ENCODE measurements at places on chromosomes 4 and X.

DNA sequence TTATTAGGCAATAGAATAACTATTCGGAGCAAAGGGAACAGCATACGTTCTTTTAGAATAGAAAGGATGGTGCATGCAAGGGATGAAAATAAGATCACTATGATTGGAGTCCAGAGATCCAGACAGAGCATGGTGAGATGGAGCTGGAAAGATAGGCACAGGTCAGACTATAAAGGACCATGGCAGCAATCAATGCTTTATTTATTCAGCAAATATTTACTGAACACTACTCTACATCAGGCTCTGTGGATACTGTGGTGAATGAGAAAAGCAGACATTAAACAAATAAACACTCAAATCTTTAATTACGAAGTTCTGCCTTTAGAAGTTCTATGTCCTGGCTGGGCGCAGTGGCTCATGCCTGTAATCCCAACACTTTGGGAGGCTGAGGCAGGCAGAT, 44.7 kb upstream of the ACSL4 start:
- DNase-seq: no peak

DNA sequence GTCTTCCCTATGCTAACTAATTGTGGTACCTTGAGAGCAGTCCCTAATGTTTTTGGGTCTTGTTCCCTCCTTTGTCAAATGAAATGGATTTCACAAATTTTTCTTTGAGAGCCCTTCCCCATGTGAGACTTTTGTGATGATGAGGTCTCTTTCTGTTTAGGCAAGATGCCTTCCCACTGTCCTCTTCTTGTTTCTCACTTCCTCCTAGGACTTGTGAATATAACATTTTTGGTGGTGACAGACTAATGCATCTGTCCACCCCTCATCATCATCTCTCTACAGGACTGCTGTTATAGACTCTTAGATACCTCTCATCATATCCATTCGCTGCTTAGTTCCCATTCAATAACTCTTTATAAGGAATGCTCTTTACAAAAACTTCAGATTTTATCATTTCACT, 8.7 kb upstream of the ANK2 start:
- DNase-seq: no peak

- DNase-seq: no peak
Observed at GRCh38 chrX:149504226-149504914, 736 bp downstream of the IDS start.

DNA sequence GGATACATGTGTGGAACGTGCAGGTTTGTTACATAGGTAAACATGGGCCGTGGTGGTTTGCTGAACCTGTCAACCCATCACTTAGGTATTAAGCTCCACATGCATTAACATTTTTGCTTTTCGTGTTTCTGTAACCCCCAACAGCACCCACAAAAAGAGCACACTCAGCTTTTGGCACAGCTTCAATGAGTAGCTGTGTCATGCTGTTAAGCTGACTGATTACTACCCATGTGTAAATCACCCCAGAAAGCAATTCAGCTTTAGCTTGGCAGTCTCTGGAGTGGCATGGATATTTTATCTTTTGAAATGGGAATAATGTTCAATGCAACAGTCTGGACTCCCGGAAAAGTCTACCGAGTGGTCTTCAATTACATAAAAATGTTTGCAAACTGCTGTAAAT, 734.3 kb downstream of the STIM2 start:
- peak; percentile 1 for DNase-seq

DNA sequence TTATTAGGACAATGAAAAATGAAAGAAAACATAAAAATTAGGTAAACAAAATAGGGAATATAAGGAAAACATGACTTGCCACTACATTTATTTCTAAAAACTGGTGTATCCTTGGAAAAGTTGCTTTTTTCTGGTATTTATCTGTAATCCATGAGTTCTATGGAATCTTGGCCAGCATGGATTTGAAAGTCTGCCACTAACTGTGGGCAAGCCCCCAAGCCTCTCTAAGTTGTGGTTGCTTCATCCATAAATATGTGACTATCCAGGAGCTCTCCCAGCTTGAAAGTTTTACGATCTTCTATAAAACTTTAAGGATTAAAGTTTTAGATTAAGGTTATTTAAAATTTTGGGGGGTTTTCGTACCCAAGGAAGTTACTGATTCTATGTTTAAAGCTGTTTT, 21.8 kb downstream of the RPS6KA3 start:
- DNase-seq: no peak

Measured in iris pigment epithelial cell (primary cell).